Fibroblast of the aortic adventitia (primary cell): ENCODE measurements at places on chromosomes 1 and 21. TPM values are rescaled to one million over a fixed set of nuclear protein-coding genes. Genes with fewer than 3 reads are reported as not detected.

The RTCA gene
- total RNA-seq = 43.2 and 118 TPM in 2 replicates

The KRTAP21-2 gene
- total RNA-seq = not detected in 2 replicates

The USP1 gene
- total RNA-seq = 32.4 and 64.8 TPM in 2 replicates

The ADGRL2 gene
- 52.1 and 104 TPM in 2 replicates for total RNA-seq

The BCL2L15 gene
- total RNA-seq = 0.18 TPM in 1 of 2 replicates, not detected in the other
